ENCODE measurements at places on chromosomes 5 and 9.

GRCh38 chr9:134707031-134707680, 65.6 kb downstream of the COL5A1 start:
- DNase-seq = peak; percentile 97

- no peak for DNase-seq
Observed at GRCh38 chr5:113389116-113389515, 45.7 kb downstream of the TSSK1B start.

- no peak for DNase-seq
Observed at GRCh38 chr5:31995714-31996113, 178.4 kb downstream of the GOLPH3 start.

DNA sequence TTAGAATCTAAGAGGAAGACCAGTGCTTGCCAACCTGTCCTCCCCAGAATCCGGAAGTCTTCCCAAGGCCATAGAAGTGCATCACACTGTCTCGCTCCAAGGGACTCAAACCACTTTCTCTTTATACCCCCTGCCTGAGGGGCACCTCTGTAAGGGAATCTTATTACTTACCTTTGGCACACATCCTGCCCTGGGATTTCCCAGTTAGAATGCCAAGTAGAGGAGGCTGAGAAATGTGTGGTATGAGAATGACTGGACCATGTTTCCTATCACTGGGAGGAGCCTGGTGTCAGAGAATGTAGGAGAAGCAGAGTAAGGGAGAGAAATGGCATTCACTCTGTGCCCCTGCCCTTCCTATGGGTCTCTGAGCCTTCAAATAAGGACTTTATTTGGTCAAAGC, 85.8 kb downstream of the AOPEP start:
- peak; percentile 85 for DNase-seq

- no peak for DNase-seq
Observed at GRCh38 chr5:31172881-31173280, 20.6 kb upstream of the CDH6 start.

DNA sequence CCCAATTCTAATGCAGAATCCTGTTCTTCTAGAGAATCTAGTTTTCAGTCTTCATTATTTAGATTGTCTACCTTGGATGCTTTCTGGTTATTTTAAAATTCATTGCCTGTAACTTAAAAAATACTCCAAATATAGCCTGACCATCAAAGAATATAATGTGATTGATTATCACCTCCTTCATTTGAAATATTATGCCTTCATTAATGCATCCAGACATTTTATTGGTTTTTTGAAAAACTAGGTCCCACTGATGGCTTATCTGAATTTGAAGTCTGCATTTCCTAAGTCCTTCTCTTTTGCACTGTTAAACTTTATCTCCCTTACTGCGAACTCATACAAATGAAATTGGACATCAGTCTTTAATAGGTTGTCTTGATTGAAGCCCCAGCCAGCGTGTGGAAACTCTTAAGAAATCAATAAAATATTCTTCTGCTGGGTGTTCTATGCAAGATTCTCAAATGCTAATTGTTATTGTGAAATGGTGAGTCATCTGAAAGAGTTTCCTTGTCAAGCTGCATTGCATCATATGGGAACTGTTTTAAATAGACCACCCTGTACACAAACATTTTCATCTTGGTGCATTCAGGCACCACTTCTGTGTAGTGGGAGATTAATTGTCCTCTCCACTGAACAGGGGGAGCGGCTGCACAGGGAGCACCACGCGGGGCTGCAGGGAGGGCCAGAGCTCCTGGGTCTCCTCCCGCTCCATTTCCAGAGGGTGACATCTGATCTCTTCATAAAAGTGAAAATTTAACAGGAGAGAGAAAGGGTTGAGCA, 92.3 kb upstream of the FANCC start:
- DNase-seq = peak; percentile 75

GRCh38 chr9:2833096-2833495, 10.8 kb downstream of the PUM3 start:
- DNase-seq = no peak

DNA sequence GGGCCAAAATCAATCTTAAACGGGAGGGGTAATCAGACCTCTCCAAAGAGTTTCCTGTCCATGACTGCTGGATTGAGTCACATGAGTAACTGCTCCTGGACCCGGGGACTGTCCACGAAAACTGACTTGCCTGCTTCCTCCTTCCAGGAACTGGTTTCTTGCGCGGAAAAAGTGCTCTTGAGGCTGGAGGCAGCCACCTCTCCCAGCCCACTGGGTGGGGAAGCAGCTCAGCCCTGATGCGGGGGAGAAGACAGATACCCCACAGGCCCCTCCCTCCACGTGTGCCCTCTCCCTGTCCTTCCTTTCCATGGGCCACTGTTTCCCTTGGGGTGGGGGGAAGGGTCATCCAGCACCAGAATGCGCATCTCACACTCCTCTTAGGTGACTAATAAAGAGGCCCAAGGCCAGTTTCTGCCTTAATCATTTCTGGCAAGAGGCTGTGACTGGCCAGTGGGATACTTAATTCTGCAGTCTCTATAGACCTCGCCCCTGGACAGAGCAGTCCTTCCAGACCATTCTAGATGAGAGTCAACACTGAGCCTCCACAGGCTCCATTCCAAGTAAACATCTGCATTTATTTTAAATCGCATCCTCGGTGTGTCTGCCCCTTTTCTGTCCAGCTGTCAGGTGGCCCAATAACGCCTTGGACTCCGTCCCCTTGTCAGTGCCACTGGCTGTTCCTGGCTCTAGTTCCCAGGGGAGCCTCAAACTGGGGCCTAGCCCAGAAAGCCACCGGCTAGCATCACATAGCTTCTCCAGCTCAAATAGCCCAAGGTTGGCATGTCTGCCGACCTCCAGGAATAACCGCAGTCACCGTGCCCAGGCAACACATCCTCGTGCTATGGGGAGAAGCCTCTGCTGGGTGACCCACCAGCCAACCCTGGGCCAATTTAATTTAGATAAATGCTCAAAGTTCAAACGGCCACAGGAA, 12.0 kb downstream of the REXO4 start:
- DNase-seq = peak; percentile 13

DNA sequence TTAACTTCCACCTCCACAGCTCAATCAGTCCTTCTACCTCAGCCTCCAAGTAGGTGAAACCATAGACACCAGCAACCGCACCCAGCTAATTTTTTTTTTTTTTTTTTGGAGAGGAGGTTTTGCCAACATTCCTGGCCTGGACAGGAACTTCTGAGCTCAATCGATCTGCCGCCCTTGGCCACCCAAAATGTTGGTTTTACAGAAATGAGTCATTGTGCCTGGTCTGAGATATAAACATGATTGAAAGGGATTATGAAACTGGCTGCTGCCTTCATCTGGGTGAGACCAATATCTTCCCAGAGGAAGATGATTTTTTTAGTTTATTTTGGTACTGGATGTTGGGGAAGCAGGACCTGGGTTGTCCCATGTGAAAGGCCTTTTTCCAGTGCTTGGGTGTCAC, 9.2 kb downstream of the TAF11L12 start:
- DNase-seq = no peak

GRCh38 chr9:110755179-110755578, 86.6 kb downstream of the MUSK start:
- no peak for DNase-seq

DNA sequence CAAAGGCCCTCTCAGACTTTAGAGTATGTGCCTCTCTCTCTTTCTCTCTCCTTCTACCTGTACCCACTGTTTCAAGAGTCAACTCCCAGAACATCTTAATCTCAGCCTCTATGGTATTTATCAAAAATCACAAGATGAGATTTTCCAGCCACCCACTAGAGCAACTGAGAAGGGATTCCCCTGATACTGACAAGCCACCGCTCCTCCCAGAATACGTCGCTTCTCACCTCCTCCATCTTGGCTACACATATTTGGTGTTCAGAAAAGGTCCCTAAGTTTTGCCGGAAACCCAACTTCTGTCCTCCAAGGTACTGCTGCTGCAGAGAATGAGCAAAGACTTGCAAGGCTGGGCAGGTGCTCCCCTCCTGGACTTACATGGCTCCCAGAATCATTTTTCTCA, 6.1 kb downstream of the GARIN3 start:
- DNase-seq = no peak

GRCh38 chr5:37208883-37209797, 40.0 kb downstream of the CPLANE1 start:
- peak; percentile 79 for DNase-seq

GRCh38 chr5:12003680-12004079, 99.4 kb upstream of the CTNND2 start:
- no peak for DNase-seq

DNA sequence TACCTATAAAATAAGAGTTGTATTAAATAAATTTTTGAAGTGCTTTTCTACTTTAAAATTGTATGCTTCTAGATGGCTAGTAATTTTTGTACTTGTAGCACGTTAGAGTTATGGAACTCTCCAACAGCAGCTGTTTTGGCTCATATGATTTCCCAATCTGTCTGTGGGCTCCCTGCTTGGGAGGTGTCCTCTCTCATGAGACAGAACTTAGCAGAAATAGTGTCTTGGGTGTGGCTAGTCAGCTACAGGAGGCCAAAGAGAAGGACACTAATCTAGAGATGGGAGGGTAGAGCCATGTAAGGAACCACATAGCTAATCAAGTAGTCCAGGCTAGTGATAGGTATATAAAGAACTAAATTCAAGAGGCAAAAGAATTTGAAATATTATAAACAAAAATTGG, 78.4 kb upstream of the DAB2 start:
- DNase-seq = peak; percentile 48

DNA sequence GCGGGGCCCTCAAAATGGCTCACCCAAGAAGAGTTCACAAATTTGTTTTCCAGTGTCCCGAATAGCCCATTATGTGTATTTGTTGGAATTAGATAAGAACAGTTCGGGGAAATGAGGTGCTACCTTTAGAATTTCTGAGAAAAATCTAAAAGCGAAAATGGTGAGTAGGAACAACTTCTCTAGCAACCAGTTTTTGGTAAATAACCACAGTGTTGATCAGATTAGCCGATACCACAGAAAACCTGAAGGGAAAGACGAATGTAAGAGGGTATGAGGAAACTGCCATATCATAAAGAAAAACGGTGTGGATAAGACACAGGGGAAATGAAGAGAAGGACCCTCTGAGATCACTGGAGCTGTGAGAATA, 31.0 kb downstream of the ADAM19 start:
- DNase-seq = no peak

GRCh38 chr5:59660737-59661136, 232.8 kb downstream of the PDE4D start:
- DNase-seq = peak; percentile 16

- DNase-seq = no peak
Observed at GRCh38 chr9:131823701-131824146, 83.8 kb upstream of the RAPGEF1 start.

DNA sequence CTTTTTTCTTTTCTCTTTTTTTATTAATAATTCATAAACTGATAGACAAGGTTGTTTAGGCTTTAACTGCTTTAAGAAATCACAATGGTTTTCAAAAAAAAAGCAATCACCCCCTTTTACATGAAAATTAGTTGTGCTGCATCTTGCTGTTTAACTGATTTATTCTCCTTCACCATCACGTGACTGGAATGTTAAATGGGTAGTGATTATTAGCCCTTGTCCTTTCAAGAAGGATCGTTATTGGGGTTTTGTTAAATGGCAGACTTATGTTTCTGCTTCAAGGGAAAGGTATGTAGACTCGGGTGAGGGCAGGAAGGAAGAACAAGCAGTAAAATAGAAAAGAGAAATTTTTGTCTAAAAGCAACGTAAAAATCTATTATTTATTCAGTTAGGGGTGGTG, 175.6 kb upstream of the TLE4 start:
- DNase-seq = no peak

DNA sequence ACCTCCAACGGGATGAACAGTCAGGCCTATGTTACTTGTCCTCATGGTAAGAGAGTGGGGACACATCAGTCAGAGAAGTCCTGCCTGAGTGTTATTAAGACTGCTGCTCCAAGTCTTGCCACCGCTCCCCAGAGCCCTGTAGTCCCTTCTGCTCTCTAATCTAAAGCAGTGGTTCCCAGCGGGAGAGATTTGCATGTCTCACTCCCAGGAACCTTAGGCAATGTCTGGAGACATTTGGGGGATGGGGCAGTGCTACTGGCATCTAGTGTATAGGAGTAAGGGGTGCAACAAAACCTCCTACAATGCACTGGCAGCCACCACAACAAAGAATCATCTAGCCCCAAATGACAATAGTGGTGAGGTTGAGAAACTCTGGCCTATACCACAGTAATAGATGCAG, 2.6 kb upstream of the SVEP1 start:
- DNase-seq = no peak

GRCh38 chr5:156219483-156220005, 107.4 kb upstream of the SGCD start:
- no peak for DNase-seq

GRCh38 chr9:1429297-1429696, 379.1 kb downstream of the DMRT2 start:
- DNase-seq = no peak

- DNase-seq = no peak
Observed at GRCh38 chr9:131310833-131311554, 21.5 kb downstream of the PLPP7 start.

- DNase-seq = no peak
Observed at GRCh38 chr9:106868565-106868964, 5.6 kb downstream of the ZNF462 start.

DNA sequence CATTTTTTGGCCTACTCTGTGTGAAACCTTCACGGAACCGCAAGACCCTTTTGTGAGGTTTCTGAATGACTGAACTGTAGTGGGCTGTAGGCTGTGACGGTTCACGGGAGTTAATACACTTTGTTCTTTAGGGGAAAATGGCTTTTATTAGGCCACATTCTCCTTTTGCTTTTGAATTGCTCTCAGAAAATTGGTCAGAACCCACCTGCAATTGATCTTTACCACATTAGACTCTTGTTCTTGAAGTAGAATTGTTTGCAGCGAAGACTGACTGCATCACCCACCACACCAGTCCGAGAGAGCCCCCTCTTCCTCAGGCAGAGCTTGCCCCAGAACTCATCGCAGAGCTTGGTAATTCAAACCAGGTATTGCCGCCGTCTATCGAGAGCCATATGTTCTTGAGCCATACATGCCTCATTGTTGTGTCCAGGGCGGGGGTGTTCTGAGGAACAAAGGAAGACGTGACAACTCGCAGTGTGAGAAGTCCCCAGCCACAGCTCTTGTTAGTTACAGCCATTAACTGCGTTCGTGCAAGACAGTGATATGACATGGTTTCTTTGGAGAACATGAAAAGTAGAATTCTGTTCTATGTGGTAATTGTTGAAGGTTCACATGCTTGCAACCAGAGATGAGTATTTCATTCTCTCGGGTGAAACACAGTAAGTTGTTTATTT, 166.4 kb upstream of the OTULINL start:
- no peak for DNase-seq

DNA sequence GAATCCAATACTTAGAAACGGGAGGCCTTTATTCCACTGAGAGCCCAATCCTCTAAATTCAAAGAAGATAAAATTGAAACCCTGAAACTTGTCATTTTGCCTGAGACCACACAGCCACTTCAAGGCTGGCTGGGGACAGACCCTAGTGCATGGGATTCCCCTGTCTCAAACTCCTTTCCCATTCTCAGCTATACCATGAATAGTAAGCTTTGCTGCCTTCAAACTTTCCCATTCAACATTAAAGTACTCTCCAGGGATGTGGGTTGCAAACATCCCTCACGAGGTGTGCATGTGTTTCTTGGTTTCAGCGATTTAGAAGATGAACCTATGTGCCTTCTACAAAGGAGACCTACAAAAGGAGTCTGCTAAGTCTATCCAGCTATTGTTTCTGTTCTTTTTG, 64.6 kb downstream of the GABRB2 start:
- no peak for DNase-seq

All from EH (cell line).